ENCODE measurements at places on chromosomes 12 and 14.

DNA sequence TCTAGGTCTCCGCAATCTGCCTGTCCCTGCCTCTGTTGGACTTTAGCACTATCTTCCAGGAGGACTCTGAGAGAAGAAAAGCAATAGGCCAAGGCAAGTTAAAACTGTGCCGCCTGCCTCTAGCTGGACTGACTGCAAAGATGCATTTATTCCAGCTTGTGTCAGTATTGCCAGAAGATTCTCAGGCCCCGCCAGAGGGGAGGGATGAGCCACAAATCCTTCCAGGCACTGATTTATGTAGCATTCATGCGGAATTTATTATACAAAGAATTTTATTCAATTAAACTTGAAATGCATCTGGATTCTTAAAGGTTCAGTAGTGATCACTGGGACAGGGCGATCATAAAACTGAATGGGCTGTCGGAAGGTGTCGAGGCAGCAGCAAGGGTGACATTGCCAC, 19.8 kb downstream of the MMAB start:
- no peak for DNase-seq

DNA sequence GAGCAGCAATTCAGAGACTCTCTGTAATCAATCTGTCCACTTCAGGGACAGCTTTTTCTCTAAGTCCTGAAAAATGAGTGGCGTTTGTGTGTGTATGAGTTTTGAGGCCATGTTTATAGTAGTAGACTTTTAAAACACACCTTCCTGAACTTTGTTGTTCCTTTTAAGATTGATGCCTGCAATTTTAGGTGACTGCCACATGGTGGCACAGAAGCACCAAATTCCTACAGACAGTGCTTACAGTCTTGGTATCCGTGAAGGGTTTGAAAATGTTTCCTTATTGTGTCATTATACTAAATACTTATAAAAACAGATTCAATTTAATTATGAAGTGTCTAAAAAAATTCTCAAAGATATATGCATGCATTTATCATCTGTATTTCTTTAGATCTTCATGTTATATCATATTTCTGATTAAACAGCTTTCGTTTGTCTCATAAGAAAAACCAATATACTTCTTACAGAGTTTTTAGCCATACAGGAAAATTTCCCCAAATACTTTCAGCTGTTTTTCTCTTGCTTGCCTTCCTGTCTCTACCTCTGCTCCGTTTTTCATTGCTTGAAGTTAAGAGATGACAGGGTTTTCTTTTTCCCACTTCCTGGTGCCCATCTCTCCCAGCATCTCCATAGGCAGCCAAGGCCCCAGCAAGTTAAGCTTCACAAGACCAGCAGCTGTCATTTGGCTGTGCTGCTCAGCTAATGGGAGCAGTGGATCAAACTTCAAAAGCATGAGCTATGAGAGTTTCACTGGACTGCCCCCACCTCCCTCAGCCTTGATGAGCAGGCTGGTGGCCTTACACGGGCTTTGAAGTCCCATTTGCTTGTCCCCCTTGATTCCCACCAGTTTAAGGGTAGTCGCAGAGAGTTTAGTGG, 259.6 kb downstream of the AKAP6 start:
- DNase-seq, result peak; percentile 56

- no peak for DNase-seq
Observed at GRCh38 chr14:68653108-68653507, 139.8 kb downstream of the ZFP36L1 start.

DNA sequence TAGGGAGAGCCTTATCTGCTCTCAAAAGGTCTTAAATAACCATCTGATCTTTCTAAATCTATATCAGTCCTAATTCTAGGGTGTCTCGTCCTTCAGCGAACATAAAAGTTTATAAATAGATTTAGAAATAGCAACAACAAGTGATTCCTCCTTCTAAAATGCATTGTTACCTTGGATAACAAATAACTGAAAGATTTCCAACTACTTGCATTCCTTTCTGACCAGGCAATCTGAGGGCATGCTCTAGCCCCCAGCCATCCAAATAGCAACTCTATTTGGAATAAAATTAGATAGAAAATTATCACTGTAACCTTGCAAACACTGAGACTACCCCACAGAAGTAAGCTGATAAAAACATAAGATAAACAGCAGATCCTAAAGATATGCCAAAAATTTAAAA, 21.8 kb upstream of the KRR1 start:
- no peak for DNase-seq

GRCh38 chr12:67647799-67648520, 585 bp upstream of the DYRK2 start:
- peak; percentile 87 for DNase-seq

GRCh38 chr12:11685316-11685715, 35.8 kb downstream of the ETV6 start:
- no peak for DNase-seq

- no peak for DNase-seq
Observed at GRCh38 chr14:77589099-77589498, 27.3 kb downstream of the SPTLC2 start.

DNA sequence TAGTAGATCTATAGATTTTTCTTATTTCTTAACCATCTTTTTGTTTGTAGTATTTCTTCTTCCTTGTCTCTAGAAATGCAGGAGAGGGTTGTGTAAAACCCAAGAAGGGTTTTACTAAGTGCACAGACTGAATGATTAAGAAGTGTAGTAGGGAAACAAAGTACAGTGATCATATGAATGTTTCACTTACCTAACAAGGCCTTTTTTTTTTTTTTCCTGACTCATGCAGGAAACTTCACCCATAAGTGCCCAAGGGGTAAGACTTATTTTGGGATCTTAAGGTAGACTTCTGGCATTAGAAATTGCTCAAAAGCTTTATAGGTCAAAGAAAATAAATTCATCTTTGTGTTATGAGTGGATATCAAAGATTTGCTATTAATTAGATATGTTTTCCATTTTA, 10.2 kb downstream of the SCN8A start:
- peak; percentile 49 for DNase-seq
